Right lobe of liver (tissue), 6 donors: ENCODE measurements at places on chromosomes 3 and 15. TPM values are rescaled to one million over a fixed set of nuclear protein-coding genes. Genes with fewer than 3 reads are reported as not detected.

Gene KNG1
- 1,537 TPM for total RNA-seq

Gene RGMA
- total RNA-seq, result not detected

Gene PTX3
- total RNA-seq, result not detected

DNA sequence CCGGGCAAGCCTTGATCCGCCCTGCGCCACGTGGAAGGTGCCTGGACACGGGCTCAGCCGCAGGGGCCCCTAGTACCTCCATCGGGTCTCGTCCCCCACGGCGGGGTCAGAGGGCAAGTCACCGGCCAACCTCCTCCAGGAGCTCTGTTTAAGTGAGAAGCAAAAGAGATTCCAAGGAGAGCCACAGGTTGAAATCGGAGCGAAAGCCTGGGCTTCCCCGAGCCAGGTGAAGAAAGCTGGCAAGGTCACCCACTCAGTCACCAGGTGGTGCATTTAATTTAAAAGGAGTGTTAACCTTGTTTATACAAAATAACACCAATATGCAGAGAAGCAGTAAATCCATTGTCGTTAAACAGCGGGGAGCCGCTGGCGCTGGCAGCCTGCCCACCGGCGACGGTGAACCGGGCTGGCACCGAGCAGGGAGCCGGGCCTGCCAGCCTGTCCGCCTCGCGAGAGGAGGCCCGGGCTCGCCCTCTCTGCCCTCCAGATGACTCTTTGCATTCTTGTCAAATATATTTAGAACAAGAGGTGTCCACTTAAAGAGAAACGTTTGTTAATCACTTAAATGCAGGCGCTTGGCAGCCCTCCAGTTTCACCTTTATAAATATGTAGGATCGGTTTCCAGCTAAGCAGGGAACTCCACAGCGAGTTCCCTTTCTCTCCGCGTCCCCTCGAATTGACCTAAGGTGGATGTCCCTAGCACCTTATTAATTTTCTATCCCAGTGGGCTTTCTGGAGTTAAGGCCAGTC, 277.3 kb upstream of the NR2F2 start:
- H3K27me3 ChIP-seq, result no peaks in the 10 kb centered on the region
- H3K4me1 ChIP-seq, result peaks cover 14% of the 10 kb centered on the region
- H3K4me3 ChIP-seq, result peak overlapping the region; percentile 22
- H3K36me3 ChIP-seq, result no peaks in the 10 kb centered on the region
- peak overlapping the region; percentile 84 for H3K27ac ChIP-seq
